Midbrain (tissue), 1 donor: ENCODE measurements at places on chromosomes 7 and 10.

DNA sequence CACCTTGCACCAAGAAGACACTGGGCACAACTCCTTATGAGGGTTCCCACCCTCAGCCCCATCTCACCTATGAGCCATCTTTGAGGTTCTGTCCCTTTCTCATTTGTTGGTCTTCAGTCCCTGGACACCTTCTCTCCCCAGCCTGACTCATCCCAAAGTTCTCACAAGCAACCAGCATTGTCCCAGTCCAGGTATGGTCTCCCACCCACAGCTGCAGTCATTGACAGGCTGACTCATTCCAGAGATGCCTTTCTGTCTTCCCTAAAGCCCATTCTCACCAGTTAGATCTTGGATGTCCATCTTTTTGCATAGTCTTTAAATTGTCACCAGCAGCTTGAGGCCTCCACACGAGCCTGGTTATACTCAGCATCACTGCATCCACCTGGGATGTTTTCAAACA, 26.7 kb upstream of the BMPR1A start:
- DNase-seq = no peak

GRCh38 chr10:1316121-1316808, 260.1 kb downstream of the WDR37 start:
- DNase-seq = peak; percentile 45

DNA sequence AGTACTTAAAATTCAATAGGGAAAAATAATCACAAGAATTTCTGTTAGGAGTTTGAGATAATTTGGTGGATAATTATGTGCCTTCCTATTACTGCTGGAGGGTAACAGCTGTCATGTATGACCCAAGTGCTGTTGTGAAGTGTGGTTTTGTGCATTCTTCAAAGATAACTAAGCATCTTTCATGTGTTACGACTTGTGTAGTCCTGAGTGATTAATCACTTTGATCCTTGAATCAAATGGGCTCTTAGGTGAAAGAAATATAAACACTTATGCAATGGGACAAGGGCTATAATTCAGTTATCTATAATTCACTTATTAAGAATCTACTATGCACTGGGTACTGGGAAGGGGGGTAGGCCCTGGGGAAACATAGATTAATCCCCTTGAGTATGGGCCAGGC, 89.0 kb downstream of the CH25H start:
- DNase-seq = no peak

DNA sequence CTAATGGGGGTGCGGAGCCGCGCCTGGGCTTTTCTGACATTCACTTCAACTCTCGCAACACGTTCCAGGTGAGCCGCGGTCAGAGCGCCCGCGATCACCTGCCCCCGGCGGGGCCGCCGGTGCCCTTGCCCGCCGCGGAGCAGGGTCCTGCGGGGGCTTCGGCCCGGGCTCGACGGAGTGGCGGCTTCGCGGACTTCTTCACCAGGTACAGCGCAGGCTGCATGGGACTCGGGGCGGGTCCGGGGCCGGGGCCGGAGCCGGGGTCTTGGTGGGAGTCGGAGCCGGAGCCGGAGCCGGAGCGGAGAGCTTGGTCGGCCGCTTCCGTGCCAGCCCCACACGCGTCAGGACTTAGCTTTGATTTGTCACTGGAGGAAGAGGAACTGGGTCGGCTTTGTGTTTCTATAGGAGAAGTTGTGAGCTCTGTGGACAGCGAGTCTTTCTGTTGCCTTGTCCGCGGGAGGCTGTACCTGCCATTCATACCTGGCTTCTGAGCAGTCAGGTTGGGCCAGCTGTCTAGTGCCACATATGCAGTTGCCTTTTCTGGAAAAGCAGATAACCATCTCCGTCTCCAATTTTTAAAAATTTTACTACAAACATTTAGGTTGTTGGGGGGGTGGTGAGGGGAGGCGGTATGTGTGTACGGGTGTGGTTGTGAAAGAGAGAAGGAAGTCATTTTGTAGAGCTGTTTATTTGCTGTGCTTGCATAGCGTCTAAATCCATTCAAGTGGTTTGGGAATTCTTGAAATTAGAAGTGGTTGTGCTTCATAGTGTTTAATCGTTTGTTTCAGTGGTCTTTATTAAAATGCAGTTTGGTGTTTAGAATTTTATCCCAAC, 1.3 kb downstream of the TBC1D12 start:
- DNase-seq = peak; percentile 54

- no peak for DNase-seq
Observed at GRCh38 chr10:24118246-24118645, 90.7 kb upstream of the KIAA1217 start.
